ENCODE measurements at places on chromosomes 16 and 17.
A peak's percentile ranks its signal among the peaks of the same experiment; 100 is the strongest.

DNA sequence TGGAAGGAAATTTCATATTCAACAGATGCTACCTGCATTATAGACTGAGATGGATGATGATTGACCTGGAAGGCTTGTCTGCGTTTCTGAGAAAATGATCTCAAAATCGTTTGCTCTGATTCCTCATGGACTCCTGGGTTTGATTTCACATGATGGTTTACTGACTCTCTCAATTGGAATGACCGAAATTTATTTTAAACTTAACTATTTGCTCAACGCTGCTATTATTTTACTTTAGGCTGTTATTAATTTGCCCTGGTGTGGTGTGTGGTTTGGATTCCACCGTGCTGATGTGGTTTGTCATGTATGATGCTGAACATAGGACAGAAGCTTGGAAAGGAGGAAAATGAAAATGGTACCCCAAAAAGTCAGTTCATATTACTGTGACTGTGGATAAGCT lies 37.3 kb upstream of the ELAC2 start:
- DNase-seq, result no peak

DNA sequence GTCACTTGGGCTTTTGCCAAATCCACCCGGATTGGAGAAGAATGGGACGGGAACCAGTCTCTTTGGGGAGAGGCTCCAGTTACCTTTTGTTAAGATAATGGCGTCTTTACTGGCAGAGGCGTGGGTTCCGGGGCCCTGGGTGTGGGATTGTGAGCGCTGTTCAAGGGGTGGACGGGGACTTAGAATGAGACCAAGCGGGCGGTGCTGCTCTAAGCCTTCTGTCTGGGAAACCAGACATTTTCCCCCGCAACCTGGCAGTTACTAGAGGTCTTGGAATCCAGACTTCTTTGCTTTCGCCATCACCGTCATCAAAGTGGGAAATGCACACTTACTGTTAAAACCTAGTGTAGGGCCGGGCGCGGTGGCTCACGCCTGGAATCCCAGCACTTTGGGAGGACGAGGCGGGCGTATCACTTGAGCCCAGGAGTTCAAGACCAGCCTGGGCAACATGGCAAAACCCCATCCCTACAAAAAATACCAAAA lies 706 bp downstream of the TEN1 start:
- DNase-seq, result peak; percentile 89

DNA sequence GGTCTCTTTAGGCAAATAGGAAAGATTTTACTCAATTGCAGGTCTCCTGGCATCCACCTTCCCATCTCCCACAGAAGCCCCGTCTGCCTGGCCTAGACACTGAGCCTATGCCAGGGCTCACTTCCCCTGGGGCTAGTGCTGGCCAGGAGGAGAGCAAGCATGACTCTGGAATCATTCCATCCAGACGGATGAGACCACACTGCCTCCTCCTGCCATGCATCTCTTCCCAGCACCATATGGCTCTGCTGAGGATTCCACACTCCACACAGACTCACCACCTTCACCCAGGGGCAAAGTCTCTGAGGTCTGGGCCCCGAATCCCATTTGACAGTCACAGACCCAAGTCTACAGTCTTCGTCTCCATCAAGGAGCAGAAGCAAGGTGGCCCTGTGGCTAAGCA lies 346.5 kb downstream of the C16orf95 start:
- no peak for DNase-seq

- DNase-seq, result no peak
These were observed 3.8 kb downstream of the NKIRAS2 start for GRCh38 chr17:42023524-42024349.

GRCh38 chr17:44854192-44854591 lies 6.5 kb downstream of the HIGD1B start:
- no peak for DNase-seq

DNA sequence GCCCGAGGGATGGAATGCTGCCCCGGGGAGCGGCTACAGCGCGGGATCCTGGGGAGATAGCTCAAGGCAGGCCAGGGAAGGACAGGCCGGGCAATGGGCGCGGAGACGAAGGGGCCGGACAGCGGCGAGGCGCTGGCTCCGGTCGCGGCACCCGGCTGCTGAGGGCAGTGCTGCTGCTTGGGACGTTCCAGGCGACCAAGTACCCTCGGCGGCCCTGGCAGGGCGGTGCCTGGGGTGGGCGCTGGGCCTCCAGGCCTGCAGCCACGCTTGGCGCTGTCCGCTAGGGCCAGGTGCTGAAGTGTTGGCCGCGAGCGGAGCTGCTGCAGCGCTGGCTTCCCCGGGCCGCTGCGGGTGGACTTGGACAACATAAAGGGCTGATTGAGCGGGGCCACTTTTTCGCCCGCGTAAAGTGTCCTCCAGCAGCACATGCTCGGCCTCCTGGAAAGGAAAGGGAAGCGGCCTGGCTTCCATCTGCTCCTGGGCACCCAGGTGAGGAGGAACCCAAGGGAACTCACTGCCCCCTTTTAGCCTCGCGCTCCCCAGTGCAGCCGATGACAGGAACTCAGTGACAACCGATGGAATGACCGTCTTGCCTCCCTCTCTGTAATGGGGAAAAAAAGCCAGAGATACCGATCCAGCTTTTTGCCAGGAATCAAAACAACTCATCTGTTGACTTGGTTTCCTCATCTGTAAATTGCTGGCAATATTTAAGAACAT lies 23.7 kb downstream of the CLEC3A start:
- peak; percentile 35 for DNase-seq

GRCh38 chr17:18967916-18968315 lies 16.0 kb downstream of the SLC5A10 start:
- DNase-seq, result no peak

- no peak for DNase-seq
These were observed 765 bp upstream of the PRM2 start for GRCh38 chr16:11276896-11277593.

GRCh38 chr17:14282726-14283125 lies 18.2 kb upstream of the HS3ST3B1 start:
- no peak for DNase-seq

DNA sequence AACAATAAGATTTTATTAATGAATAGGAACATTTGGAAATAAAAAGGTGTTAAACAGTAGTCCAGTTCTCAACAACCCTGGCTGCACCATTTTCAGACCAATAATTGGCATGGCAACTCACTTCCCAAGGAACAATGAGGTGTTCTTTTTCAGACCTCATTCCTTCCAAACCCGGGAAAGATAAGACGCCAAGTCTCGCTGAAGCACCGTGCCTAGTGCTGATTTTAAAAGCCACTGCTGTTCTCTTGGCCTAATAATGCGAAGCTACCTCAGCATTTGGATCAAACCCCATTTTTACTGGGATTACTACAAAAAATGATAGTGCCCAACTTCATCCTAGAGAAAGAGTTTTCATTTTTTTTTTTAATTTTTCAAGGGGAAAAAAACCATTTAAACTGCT lies 75.2 kb upstream of the NOL11 start:
- DNase-seq, result no peak

DNA sequence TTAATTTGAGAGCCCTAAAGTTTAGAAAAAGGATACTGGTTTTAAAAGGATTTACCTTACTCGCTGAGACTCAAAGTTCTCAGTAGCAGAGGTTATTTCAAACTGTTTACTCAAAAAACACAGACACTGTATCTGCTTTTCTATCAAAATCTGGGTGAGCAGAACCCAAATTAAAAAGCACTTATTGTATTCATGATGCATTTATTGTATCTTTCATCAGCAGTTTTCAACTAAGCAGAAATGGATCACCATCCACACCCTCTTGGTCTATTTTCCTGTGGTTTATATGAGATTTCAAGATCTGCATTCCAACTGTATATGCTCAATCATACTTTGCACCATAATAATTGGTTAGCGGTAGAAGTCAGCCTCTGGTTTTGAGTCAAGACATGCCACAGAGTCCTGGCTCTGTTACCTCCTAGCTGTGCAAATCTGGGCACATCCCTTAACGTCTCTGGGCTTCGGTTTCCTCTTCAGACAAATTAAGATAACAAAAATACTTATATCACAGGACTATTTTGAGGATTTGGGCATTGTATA lies 109.5 kb downstream of the ASIC2 start:
- DNase-seq, result no peak

DNA sequence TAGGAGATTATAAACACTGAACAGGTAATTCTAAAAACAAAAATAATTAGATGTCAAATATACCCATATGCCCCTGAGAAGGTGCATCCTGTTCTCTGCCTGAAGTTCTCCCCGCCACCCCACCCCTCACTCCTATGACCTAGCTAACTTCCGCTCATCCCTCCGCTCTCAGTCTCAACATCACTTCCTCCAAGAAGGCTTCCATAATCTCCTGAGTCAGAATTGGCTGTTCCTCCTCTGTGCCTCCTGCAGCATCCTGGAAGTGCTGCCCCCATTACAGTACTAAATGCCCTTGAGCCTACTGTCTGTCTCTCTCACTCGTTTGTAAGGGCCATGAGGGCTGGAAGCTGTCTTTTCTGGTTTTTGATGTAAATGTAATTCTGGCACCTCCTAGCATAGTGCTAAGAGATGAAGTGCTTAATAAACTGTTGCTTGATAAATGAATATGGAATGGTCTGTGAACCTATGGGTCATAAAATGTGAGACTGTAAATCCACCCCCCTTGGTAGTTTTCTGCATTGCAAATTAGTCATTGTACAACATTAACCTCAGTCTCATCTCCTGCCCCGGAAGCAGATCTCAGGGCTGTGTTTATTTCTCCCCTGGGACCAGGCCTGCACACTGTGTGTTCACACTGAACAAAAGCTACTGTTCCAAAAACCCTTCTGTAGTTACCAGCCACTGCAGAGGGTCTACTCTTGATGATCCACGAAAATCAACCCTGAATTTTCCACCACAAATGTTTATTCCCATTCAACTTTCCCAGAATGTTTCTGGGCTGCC lies 3.9 kb upstream of the MYO1D start:
- no peak for DNase-seq

DNA sequence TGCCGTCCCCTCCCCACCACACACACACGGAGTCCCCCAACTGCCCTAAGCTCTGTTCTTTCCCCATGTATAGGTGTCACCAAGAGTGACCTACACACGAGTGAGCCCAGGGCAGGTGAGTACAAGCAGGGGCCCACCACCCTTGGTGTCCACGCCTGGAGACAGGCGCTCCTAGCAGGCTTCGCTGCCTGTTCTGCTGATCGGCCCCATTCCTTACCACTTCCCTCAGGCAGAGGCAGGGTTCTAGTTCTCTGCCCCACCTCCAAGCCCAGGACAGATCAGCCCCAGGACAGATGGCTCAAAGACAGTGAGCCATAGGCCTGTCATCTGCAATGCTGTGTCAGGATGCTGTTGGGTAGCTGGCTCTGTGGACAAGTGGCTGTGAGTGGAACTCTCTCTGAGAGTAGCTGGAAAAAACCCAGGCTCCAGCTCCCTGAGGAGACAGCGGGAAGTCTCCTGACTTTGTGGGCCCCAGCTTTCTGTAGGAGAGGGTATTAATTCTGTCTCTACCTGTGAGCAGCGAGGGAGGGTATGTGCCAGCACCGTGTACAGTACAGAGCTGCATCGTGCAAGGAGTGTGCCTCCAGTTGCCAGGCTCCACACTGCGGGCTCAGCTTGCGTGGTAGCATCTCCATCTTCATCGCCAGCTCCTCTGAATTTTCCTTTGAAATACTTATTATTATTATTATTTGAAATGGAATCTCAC lies 897 bp downstream of the TP53I13 start:
- no peak for DNase-seq

- DNase-seq, result peak; percentile 24
These were observed 578 bp downstream of the MYCBPAP start for GRCh38 chr17:50508573-50509460.

DNA sequence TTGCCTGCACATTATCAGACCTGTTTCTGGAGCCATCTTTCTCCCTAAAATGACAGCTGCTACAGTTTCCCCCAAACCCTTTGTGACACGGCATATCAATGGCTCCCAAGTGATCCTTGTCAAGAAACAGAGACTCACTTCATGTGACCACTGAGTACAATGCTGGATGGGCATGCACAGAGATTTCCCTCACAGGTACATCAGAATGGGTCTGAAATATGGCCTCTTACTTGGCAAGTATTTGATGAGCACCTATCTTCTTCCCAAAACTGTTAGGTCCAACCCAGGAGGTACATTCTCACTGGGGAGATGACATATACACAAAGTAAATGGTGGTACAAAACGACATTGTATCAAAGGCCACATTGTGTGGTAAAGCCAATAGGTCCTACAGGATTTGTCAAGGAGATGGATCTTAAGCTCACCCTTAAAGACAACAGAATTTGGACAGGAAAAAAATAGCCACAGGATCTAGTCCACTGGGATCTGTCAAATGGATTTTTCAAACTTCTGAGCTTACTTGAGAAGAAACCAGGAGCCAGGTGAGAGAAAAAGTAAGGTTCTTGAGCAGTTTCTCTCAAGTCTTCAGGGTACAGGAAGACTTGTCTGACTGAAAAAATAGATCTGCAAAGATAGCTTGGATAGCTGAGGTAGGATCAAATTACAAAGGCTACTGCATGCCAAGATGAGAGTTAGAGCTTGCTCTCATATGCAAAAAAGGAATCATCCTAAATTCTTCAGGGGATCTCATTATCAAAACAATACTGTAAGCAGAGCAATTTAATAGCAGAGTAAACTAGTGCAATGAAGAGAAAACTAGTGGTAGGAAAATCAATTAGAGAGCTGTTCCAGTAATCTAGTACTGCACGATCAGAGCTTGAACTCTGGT lies 28.8 kb downstream of the RNF43 start:
- DNase-seq, result no peak

GRCh38 chr16:48081656-48082055 lies 74.1 kb downstream of the ABCC12 start:
- peak; percentile 80 for DNase-seq

GRCh38 chr17:45649796-45650195 lies 134.3 kb upstream of the CRHR1 start:
- DNase-seq, result no peak

GRCh38 chr16:83040174-83040573 lies 413.4 kb downstream of the CDH13 start:
- DNase-seq, result no peak

DNA sequence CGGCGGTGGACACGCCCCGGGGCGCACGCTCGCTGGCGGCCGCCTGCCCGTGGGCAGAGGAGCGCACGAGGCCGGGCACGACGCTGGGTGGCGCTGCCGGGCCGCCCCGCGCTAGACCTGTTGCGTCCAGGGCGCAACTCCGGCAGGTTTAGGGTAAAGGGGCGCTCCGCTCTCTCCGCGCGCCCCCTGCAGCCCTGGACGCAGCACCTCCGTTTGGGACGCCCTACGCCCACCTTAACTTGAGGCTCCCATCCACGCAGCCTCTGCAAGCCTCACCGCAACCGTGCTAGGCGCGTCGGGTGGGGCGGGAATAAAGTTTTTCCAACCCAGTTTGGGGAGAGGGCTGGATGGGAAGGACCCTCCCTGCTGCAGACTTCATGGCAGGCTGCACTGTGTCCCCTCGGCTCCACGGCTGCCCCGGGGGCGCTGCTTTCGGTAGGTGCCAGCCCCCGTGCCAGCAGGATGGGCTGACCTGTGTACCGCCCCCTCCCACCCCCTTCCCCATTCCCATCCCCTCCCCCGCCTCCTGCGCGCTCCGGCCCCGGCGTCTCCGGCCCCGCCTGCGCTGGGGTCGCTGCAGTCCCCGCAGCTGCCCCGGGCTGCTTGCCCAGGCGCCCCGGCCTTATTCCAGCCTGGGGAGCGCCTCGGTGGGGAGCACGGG lies at the start of gene SYT17:
SYT17 (plus strand) TSS at position 531 of the 661 bp plus-strand sequence. CDS start 407 bp downstream, outside the sequence.
- peak; percentile 25 for DNase-seq
